ENCODE measurements at places on chromosomes 3 and 15.

DNA sequence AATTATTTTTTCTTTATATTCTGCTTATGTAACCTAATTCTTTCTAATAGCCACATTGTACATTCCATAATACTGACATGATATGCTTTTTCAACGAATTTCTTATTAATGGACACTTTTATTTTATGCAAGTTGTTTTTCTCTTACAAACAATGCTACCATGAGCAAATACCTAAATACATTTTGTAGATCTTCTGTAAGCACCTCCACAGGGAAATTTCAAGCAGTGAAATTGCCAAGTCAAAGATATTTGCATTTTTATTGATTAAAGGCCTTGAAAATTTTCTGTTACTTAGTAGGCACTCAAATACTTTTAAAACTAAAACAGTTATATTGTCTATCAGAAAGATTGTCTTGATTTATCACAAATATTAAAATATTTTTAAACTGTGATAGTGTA is 79.6 kb upstream of the C3orf49 start:
- no peak for DNase-seq

- DNase-seq = no peak
These were observed 209.2 kb downstream of the FEZF2 start for GRCh38 chr3:62164196-62164595.

GRCh38 chr3:116872688-116873087 is 163.1 kb downstream of the TUSC7 start:
- DNase-seq = no peak

GRCh38 chr15:78691167-78691850 is 50.3 kb upstream of the CHRNB4 start:
- no peak for DNase-seq

DNA sequence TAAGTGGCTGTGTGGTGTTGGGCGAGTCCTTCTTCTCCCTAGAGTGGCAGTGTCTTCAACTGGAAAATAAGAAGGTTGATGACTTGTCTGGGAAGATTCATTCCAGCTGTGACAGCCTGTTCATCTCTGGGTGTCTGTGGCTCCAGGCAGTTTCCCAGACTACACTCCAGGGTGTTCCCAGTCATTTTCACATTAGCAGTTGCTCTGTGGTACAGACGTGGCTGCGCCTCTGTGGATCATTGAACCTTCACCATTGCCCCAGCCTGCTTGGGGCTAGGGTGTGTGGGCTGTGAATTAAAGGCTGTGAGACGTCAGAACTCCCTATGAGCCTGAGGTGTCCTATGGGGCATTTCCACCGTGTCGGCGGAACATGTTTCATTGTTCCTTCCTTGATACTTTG is 239.6 kb upstream of the NR2E3 start:
- no peak for DNase-seq

GRCh38 chr15:98874773-98875172 is 132.8 kb downstream of the PGPEP1L start:
- DNase-seq = no peak

- no peak for DNase-seq
These were observed at the start of gene C15orf62 for GRCh38 chr15:40769274-40770146. TSS of gene C15orf62 (plus strand) at chr15:40769980. CDS start at chr15:40770496, 516 bp downstream.

- DNase-seq = no peak
These were observed 692 bp upstream of the C15orf39 start for GRCh38 chr15:75200765-75201615.

- no peak for DNase-seq
These were observed 20.9 kb downstream of the SYN2 start for GRCh38 chr3:12024959-12025570.

GRCh38 chr3:59263152-59263551 is 213.3 kb upstream of the CFAP20DC start:
- no peak for DNase-seq

GRCh38 chr3:187694801-187695200 is 7.6 kb downstream of the RTP2 start:
- DNase-seq = no peak

GRCh38 chr3:47016934-47017435 is 37.5 kb downstream of the NBEAL2 start:
- peak; percentile 42 for DNase-seq

GRCh38 chr3:118792191-118792590 is 242.5 kb downstream of the IGSF11 start:
- DNase-seq = no peak

DNA sequence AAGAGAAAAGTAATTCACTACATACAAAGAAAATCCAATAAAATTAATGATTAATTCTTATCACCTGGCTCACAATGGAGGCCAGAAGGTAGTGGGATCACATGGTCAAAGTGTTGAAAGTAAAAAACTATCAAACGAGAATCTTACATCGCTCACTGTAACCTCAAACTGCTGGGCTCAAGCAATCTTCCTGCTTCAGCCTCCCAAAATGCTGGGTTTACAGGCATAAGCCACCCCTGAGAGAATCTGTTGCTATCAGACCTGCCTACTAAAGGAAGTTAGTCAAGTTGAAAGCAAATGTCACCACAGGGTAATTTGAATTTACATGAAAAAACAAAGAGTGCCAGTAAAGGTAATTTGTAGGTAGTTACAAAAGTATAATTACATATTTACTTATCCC is 103.3 kb downstream of the PCCB start:
- DNase-seq = no peak

DNA sequence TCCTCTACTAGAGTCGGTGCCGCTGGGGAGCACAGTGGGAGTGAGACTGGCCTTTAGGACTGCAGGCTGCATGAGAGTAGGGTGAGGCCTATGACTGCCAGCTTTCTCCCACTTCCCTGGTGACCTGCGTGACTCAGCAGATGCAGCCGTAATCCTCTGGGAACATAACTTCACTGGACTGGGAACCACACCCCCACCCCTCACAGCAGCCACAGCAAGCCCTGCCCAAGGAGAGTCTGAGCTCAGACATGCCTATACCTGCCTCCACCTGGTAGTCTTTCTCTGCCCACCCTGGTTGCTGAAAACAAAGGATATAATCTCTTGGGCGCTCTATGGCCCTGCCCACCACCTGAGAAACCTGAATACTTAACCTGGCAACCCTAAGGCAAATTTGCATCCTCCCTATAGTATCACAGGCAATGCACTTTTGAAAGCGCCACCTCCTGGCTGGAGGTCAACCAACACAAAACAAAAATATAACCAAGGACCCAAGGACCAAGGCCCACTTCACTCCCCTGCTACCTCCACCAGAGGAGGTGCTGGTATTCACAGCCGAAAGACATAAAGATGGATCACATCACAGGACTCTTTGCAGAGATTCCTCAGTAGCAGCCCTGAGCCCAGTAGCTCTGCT is 308.9 kb downstream of the CTNNB1 start:
- no peak for DNase-seq

GRCh38 chr3:143207338-143207961 is 87.9 kb downstream of the CHST2 start:
- no peak for DNase-seq

DNA sequence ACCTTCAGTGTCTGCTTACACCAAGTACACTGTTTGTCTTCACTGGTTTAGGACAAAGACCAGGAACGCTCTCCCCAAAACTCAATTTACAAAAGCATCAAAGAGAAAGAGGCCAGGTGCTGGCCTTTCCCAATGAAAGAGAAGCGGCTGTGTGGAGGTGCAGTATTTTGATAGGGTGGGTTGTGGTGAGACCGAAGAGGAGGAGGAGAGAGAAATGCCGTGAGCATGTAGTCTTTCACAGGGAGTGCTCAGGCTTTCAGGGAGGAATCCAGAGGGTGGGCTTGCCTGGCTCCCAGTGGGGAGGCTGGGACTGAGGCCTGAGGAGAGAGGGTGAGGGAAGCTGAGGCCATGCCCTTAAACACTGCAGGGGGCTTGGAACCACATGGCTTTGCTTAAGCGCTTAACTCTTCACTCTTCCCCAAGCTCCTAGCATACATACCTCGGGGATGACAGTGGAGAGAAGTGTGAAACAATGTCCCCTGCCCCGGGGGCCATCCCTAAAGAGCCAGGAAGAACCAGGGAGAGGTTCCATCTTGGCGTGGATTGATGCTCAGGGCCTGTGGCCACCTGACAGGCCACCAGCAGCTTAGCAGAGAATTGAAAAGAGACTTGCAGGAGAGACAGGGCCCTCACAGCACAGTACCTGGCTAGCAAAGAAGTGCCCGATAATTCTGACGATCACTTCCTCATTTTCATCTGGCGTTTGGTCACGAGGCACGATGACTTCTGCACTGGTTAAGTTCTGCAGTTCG is 60.5 kb downstream of the SENP2 start:
- no peak for DNase-seq

DNA sequence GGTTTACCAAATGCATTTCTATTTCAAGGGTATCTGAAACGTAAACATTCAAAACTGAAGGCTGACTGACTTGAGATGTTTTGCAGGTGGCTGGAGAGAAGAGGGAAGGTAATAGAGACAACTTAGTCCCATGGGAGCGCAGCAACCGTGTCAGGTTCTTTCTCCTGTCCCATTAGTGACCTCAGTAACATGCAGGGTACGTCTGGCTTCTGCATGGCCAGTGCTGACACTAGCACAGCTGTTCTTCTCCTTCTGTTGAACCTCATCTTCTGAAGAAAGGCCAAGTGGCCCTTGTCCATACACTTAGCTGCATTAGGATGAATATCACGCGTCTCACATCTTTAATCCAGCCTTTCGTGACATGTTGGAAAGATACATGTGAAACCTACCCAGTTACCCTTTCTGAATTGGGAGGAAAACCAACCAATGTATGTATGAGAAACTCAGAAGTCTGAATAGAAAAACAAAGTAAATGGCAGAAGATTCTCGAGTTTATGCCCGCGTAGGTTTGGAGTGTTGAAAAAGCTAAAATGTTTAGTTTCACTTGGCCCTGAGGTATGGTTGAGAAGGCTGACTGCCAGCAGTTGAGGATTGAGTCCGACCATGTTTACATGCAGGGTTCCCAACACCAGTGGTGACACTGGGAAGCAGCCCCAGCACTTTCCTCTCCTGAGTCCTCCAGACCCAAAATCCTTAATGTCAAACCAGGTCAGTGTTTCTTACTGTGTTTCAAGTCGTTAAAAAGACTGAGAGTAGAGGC is 10.3 kb downstream of the NCBP2 start:
- no peak for DNase-seq

- DNase-seq = no peak
These were observed 43.6 kb downstream of the MYO1E start for GRCh38 chr15:59329091-59329490.

DNA sequence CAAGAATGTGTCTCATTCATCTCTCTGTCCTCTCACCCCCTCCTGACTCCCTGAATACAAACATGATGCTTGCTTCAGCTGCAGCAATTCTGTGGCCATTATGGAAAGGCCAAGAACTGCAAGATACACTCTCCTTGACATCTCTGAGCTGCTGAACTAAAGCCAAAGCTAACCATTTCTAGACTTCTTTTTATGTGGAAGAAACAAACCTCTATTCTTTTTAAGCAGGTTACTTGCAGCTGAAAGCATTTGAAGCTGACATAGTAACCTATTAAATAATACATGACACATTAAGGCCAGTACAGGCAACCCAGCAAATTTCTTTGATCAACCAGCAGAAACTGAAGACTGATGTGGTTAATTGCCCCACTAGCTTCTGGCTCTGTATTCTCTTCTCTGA is 17.5 kb downstream of the FHIT start:
- DNase-seq = no peak

GRCh38 chr3:184355261-184356040 is 6.0 kb downstream of the CLCN2 start:
- no peak for DNase-seq

- DNase-seq = no peak
These were observed 450.7 kb upstream of the SEMA6D start for GRCh38 chr15:47266566-47266965.

- no peak for DNase-seq
These were observed 17.1 kb downstream of the TNFSF10 start for GRCh38 chr3:172506094-172506493.

- DNase-seq = peak; percentile 39
These were observed 4.3 kb upstream of the MTFMT start for GRCh38 chr15:65033659-65034269.

GRCh38 chr3:33833408-33834095 is 35.1 kb downstream of the PDCD6IP start:
- DNase-seq = no peak

DNA sequence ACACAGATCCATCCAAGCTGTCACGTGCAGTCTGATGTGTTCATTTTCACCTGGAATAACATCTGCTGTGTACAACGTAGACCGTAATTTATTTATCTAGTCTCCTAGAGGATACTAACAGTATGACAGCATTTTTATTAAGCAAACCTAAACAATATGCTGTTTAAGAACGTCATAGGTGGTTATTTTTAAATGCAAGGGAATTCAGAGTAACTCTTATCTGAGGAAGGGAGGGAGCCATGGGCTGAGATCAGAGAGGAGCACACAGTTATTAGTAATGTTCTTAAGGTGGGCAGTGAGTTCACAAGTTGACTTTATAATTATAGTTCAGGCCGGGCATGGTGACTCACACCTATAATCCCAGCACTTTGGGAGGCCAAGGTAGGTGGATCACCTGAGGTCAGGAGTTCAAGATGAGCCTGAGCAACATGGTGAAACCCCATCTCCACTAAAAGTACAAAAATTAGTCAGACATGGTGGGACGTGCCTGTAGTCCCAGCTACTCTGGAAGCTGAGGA is 193.6 kb downstream of the UACA start:
- no peak for DNase-seq

DNA sequence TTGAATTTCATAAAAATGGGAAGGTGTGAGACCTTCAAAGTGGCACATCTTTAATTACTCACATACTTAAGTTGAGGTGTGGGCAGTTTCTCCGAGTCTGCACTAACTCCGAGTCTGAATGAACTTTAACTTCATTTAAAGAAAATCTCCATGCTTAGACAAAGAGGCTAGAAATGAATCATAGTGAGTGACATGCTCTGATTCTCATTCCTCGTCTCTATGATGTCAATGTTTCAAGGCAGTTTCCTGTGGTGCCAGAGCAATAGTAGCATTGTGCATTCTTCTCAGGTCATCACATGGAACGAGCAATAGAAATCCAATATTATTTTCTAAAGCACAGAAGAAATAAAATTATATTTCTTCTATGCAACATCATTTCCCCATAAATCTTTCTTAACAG is 224.8 kb downstream of the KCNMB2 start:
- no peak for DNase-seq

GRCh38 chr3:126511291-126511690 is 6.3 kb downstream of the UROC1 start:
- DNase-seq = no peak

GRCh38 chr3:194960446-194961032 is 274.9 kb downstream of the FAM43A start:
- no peak for DNase-seq

DNA sequence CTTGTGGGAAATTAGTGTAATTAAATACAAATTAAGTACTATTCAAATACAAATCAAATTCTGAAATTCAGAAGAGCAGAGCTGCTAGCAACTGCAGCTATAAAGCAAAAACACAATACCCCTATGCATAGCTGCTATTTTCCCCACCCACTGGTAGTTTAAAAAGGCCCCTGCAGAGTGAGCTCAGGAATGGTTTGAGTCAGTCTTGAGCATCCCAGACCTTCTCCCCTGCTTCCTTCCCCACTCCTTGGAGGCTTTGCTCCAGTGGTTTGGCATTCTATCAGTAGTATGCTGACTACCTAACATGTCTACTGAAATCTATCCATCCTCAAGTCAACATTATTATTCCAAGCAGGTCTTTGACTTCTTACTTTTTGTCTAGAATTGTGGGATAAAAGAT is 53.0 kb downstream of the EFHB start:
- no peak for DNase-seq

GRCh38 chr15:61367953-61368352 is 138.9 kb upstream of the RORA start:
- no peak for DNase-seq
